AG04450 (cell line): ENCODE measurements at places on chromosomes 1 and 21.
A peak's percentile ranks its signal among the peaks of the same experiment; 100 is the strongest.

GRCh38 chr1:241696172-241696814 lies 44.2 kb downstream of the WDR64 start:
- no peak for DNase-seq

GRCh38 chr1:33228935-33229487 lies 27.3 kb upstream of the ZNF362 start:
- DNase-seq: peak; percentile 83

DNA sequence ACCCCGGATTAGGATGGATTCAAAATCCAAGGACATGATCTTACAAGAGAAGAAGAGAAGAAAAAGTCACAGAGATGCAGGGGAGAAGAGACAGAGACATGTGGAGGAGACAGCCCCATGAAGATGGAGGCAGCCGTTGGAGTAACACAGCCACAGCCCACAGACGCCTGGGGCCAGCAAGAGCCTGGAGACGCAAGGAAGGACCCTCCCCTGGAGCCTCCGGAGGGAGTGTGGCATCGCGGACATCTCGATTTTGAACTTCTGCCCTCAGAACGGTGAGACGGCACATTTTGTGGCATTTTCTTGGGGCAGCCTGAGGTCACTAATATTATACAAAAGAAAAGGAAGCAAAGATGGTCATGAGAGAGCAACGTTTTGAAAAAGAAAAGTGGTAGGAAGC lies 28.8 kb downstream of the ABCG1 start:
- no peak for DNase-seq

- DNase-seq: no peak
Observed at GRCh38 chr1:230303822-230304221, 122.3 kb downstream of the PGBD5 start.

GRCh38 chr21:25818121-25818520 lies 83.3 kb downstream of the GABPA start:
- no peak for DNase-seq

GRCh38 chr1:209158851-209159250 lies 424.7 kb upstream of the CAMK1G start:
- DNase-seq: no peak
